BJ (cell line): ENCODE measurements at places on chromosomes 6 and 20. TPM values are rescaled to one million over a fixed set of nuclear protein-coding genes. Genes with fewer than 3 reads are reported as not detected.

DNA sequence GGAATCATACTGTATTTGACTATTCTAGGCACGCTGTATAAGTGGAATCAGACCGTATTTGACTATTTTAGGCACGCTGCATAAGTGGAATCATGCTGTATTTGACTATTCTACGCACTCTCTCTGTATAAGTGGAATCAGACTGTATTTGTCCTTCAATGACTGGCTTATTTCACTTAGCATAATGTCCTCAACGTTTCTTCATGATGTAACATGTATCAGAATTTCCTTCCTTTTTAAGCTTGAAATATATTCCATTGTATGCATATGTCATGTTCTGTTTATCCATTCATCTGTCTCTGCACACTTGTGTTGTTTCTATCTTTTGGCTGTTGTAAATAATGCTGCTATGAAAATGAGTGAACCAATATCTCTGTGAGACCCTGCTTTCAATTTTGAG is 5.7 kb downstream of the CCDC170 start:
- DNase-seq: no peak

DNA sequence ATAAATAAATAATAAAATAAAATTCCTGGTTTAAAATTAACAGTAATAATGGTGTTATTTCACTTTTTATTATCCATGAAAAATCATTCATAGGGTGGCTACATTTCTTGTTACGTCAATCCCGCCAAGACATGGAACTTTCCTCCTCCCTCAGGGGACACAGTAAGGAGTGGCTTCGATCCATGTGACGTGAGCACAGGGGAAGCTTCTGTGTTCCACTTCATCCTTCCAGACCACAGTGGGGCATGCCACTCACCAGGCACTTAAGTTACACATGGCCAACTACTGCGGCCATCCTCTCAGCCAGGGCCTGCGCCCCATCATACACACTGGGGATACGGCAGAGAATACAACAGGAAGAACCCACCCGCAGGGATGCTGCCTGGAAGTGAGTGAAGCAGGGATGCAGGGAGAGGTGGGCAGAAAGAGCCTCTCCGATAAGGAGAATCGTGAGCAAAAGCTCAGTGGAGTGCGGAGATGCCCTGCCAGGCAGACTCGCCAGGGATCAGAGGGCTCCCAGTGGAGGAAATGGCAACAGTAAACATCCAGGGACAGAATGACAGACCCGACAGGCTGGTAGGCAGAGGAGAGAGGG is 75.3 kb downstream of the ATP9A start:
- DNase-seq: no peak

GRCh38 chr6:130138116-130138908 is 84.4 kb downstream of the SAMD3 start:
- DNase-seq: no peak

DNA sequence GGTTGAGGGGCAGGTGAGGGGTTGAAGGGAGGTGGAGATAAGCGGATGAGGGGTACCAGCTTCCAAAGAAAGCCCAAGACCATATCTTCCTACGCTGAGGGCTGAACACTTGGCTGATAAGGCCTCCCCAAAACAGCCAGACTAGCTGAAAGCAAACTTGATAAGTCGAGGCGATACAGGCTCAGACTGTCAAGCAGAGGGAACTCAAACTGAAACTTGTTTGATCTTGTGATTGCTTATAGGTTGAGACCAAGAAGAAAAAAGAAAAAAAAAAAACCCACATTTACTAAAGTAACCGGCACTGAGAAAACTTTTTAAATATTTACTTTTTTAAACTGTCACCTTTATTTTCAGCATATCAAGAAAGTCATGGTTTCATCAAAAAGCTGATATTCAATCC is 73.6 kb downstream of the TRERF1 start:
- DNase-seq: no peak

PAK1IP1 gene
- polyA plus RNA-seq: 10.8 and 15.3 TPM in 2 replicates
